ENCODE measurements at places on chromosomes 6 and 20.

DNA sequence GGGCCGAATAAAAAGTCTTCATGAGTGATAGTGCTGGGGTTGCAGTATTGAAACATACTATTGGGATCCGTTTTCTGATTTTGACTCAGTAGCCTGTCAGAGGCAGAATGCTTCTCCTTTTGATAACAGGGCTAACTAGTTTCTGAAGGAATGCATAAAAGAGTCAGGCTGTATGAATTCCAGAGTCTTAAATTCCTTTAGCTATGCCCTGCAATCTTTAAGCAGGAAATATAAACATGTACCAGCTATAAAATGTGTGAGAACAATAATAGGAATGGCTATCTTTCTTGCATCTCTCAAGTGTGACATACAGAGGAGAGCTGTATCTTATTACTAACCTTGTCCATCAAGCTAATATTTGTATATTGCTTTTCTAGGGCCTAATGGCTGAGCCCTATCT lies 917.1 kb downstream of the KIF16B start:
- DNase-seq, result no peak

- DNase-seq, result no peak
Measured at GRCh38 chr20:19644085-19644484, 114.0 kb upstream of the RIN2 start.

GRCh38 chr6:44738601-44739146 lies 351.2 kb downstream of the CDC5L start:
- DNase-seq, result no peak

DNA sequence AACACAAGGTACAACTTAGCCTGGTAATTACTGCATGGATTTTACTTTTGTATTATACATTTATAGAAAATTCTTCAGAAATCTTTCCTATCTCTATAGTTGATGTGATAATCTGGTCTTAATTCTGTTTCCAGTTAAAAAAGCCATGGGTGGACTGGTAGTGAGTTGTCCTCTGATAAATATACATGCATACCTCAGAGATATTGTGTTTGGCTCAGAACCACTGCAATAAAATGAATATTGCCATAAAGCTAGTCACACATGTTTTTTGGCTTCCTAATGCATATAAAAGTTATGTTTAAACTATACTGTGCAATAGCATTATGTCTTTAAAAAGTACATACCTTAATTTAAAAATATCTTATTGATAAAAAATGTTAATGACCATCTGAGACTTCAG lies 708.6 kb upstream of the MARCKS start:
- no peak for DNase-seq

DNA sequence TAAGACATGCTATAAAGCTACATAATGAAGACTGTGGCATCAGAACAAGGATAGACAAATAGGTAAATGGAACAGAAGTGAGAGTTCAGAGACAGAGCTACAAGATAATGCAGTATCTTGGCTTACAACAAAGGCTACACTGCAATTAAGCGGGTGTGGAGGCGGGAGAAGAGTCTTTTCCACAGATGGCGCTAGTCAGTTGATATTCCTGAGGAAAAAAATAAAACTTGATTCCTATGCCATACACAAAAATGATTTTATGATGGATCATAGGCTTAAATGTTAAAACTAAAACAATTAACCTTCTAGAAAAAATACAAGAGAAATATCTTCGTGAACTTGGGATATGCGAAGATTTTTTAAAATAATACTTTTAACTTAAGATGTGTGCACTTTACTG lies 31.0 kb downstream of the RIN2 start:
- no peak for DNase-seq

DNA sequence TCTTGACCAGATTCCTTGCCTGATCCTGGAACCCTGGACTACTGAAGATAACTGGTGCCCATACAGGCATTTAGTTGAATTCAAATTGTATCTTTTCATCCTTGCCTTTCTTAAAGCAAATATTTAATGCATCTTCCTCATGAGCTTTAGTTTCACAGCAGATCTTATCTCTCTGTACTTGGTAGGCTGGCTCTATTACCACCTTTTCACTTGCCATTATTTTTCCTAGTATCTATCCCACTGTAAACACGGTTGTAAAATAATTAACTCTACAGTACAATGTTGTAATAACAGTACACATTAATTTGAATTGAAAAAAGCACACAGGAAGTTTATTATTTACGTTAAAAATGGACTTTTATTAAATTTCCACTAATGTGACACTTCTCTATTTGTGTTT lies 1286.9 kb downstream of the GRIK2 start:
- DNase-seq, result no peak

- peak; percentile 16 for DNase-seq
Measured at GRCh38 chr6:135880066-135880972, 28.8 kb downstream of the PDE7B start.

- no peak for DNase-seq
Measured at GRCh38 chr20:46592580-46593362, 42.3 kb upstream of the OCSTAMP start.

DNA sequence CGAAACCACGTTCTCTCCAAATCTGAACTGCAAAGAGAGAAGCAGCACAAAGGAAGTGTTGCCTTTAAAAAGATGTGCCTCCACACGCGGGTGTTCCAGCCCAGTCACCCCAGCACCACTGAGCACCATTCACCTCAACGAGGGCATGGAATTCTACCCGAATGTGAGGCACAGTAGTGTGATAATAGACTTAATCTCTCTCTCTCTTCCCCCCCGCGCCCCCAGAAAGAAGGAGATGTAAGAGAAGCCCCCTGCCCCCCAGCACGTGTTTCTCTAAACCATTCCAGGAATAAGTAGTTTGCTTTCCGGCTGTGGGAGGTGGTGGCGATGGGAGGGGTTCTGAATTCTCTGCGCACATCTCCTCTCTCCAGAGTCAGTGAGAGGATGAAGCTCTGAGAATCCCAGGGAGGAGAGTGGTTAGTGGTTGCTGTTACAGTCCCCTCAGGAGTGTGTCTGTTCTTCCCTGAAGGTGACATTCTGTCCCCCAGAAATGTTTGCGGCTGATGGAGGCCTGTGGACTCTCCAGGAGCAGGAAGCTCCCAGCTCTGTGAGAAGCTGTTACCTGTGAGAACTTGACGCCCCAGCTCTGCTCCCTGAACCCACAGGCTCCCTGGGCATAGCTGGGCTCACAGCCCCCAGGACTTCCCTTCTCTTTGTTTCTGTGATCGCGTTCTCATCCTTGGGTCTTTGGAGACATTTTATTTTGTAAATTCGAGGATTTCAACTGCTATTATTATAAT lies 23.5 kb upstream of the IRF4 start:
- no peak for DNase-seq

DNA sequence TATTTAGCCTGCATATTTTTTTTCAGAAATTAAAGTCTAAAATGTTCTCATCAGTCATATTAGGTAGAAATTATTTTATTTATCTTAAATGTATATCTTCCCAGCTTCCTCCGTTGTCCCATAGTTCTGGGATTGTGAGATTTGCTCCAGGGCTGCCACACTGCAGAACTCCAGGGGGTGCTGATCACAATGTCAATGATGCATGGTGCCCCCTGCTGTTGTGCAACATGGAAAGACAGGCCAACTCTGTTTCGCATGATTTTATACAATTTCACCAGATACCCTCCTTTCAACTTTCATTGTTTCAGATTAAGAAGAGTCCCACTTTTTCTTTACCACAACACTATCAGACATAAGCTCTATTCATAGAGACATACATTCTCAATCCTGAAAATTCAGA lies 35.9 kb downstream of the ID4 start:
- DNase-seq, result no peak

All from stimulated activated CD8-positive, alpha-beta memory T cell treated with anti-CD3 and anti-CD28 coated beads, Interleukin-2, amount 100 ng/mL, for 1 hour (primary cell).